Esophagus squamous epithelium (tissue), 5 donors: ENCODE measurements at places on chromosomes 12 and 14.

GRCh38 chr12:57845478-57846284 is 848 bp downstream of the CTDSP2 start:
- no peak for DNase-seq

DNA sequence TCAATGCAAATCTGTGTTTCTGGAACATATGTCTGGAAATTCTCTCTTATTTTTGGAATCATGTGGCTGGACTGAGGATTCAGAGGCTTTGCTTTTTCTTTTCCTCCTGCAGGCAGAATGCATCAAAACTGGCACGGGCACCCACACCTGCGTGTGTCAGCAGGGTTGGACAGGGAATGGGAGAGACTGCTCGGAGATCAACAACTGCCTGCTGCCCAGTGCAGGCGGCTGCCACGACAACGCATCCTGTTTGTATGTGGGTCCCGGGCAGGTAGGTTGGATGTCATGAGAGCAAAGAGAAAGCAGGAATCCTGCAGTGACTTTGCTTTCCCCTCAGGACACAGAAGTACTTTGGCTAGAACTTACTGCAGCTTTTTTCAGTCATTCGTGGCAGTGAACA is 90.3 kb downstream of the STAB2 start:
- DNase-seq, result no peak

GRCh38 chr12:110766311-110767154 is 23.8 kb upstream of the PPP1CC start:
- no peak for DNase-seq

DNA sequence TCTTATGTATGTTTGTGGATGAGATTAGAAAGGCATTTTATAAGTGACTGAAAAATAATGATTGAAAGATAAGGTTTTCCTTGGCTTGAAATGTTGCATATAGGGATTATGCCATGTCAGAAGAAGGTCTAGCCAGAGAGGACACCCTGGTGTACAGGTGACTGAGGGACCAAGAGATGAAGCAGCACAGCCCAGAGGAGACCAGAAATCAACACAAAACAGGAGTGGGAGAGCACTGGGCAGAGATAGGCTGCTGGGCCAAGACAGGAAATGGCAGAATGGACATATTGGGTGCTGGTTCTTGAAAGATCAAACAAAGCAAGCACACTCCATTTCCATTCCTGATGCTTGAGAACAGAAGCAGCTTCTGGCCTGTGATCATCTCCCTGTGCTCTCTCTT is 24.4 kb upstream of the FRMD6 start:
- DNase-seq, result no peak

DNA sequence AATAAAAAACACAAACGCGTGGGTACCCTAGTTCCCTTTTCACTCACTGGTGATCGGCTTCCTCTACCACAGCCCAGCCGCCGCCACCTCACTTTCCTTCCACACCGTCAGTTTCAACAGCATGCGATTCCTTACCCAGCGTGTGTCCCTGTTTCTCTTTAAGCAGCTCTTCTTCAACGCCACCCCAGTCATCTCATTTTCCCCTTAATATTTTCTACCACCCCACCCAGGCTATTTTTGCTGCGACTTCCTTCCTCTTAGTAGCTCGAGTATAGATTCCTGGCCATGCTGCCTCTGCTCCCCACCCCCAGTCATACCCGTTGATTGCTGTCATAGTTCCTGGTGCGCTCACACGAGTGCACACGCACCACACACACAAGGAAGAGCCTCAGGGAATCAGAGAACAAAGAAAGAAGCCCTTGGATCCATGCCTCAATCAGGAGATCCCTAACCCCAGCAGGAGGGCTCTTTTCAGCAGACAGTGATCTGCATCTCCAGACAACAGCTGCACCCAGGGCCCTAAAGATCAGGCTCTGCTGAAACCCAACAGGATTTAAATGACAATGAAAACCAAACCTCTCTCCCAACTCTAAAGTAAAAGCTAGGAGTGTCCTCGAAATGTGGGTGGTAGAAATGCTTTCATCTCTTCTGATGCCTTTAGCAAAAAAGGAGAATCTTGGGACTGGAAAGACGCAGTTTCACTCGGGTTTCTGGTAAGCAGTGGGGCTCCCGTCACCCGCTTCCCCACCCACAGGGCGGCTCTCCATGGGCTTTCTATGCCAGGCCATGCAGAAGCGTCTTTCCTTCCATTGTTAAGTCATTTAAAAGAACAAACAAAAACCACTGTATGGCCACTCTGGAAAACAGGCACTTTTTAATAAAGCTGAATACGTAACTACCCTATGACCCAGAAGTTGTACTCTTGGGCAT is 23.8 kb downstream of the VPS37B start:
- no peak for DNase-seq

DNA sequence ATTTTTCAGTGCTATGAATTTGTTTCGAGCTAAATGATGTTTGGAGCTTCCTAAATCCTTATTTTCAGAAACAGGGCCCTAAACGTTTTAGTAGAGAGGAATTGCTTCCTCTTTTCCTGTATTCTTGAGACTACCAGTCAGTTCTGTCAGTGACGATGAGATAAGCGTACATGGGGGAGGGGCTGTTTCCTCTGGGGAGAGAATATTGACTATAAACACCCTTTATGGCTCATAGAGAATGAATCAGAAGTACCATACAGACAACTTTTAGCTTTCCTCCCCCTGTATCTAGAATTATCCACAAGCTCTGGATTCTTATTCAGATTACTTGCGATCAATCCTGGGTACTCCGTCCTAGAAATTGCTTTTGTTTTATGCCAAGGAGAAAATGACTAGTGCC is 5.1 kb downstream of the TBK1 start:
- DNase-seq, result no peak

GRCh38 chr14:29861996-29862395 is 65.7 kb downstream of the PRKD1 start:
- DNase-seq, result no peak

- DNase-seq, result no peak
These were observed 24.4 kb upstream of the SERPINA4 start for GRCh38 chr14:94536836-94537235.

DNA sequence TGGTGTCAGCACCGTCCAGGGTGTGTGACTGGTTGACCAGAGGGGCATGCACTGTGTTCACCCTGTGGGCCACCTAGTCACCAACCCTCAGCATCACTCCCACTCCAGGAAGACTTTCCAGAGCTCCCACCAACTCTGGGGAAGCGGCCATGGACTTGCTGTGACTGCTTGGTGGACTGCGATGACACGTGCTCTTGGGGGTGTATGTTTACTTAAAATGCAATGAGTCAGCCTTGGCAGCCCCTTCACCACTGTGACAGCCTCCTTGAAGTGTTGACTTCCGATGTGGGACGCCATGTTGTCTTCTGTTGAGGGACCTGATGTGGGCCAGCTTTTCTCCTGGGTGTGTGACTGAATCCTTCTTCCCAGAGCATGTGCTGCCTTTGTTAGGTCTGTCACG is 151.1 kb upstream of the RTL1 start:
- no peak for DNase-seq

- DNase-seq, result no peak
These were observed 26.0 kb downstream of the LRP6 start for GRCh38 chr12:12240662-12241340.

DNA sequence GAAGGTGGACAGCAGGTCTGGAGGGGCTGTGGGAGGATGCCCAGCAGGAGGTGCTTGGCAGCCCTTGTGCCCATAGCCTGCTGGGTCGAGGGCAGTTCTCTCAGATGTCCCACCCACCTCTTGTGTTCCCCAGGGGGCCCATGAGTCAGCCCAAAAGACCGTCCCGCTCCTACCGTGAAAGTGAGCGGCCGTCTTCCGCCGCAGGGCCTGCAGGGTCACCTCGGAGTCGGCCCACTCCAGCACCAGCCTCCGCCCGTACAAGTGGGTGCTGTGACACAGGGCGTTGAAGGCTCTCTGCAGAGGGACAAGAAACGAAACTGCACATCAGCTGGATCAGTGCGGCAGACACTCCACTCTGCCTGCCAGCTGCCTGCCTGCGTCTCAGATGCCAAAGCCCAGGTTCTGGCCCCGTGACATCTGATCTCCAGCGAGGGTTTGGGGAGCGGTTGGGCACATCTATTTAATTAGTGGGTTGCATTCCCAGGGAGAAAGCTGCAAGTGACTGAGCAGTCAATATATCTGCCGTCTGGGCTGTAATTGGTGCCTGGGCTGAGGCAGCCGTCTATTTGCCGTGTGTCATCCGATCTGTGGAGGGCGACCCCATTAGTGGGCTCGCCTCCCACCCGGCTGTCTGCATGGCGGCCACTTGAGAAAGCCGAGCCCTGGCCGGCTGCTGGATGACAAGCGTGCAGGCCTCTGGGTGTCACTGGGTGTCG is 121.5 kb downstream of the RBM19 start:
- no peak for DNase-seq

GRCh38 chr12:12379831-12380730 is 23.2 kb downstream of the BORCS5 start:
- DNase-seq, result no peak

- no peak for DNase-seq
These were observed 13.1 kb upstream of the RIN3 start for GRCh38 chr14:92500491-92500941.

DNA sequence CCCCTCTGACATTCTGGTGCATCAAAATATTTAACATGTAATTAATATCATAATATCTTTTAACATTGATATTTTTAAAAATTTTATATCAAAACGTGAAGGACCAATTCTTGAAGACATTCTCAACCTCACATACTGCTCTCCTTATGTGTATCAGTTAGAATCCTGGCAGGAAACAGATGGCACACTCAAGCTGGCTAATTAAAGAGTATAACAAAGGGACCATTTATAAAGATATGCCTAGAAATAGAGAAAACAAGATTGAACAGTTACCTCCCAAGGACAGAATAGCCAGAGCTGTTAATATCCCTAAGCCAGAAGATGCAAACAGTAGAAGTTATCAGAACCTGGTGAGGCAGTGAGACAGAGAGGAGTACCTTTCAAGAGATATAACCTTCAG is 368.7 kb downstream of the NELL2 start:
- DNase-seq, result no peak

DNA sequence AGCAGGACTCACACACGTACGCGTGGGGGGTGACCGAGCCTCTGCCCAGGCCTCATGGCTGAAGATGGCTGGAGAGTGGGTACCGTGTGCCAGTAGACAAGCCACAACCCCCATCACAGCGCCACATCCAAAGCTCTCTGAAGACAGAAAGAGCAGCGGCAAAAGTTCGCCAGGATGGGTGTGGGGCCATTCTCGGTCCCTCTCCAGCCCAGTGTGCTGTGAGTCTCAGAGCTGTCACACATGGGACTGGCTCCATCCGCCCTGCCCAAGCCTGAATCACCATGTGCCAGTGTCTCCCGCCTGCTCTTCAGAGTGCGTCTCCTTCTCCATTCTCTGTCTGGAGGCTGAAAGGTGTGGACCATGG is 5.7 kb downstream of the TMEM179 start:
- DNase-seq, result no peak

DNA sequence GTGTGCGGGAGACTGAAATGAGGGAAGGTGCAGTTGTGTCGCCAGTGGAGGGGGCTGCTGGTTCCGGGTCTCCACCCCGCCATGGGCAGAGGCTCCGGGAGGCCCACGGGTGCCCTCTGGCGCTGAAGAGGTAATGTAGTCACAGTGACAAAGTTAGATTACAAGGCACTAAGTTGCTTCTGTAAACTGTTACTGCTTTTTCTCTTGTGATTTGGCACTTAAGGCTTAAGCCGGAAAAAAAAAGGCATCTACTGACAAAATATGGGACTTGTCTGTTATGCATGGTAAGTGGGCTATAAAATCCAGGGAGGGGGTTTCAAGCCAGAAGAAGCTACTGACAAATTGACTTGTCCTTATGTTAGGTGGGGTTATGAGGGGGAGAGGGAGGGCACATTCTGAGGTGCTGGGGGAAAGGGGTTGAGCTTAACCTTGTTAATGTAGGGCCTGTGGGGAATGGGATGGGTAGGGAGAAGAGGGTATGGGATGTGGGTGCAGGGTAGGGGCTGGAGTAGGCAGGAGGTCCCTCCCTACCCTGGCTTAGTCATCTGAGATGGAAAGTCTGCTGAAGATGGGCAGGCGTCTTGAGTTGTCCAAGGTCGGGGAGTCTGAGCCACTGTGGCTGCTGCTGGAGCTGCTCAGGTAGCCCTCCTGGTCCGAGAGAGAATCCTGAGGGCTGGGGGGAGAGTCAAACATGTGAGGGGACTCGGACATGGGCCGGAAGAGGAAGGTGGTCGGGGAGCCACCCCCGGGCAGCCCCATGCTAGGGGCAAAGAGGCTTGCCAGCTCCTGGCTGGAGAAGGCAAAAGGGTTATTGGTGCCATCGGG is 3.7 kb downstream of the ZFP36L1 start:
- peak; percentile 23 for DNase-seq

DNA sequence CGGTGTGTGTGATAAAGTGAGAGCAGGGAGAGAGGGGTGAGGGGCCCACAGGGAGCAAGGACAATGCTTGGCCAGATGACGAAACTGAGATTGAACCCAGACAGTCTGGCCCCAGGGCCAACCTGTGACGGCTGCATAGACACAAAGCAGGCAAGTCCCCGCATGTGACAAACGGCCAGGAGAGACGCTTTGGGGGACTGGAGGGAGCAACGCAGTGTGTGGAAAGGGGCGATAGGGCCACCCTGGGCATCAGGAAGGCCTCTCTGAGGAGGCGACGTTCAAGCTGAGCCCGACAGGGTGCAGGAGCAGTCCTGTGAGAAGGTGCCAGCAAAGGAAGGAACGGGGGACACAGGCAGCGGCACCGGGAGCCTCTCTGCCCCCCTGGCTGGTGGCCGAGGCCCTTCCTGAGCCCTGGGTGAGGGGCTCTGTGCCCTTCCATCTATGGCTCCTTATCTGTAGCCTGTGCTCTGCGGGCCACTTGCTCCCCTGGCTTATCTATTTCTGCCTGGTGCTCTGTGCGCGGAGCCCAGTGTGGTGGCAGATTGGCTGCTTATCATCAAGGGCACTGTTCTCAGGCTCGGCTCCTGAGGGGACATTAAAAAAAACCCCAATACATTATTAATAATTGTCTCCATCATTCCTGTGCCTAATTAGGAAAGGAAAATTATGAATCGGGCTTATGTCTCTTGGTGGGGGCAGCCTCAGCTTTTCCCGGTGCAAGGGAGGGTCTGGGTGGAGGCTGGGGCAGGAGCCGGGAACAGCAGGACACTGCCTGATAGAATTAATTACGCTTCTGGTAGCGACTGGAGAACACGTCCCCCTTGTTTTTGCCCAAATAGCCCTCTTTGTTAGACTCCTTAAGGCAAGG is 39.8 kb downstream of the PRIMA1 start:
- no peak for DNase-seq
